ENCODE measurements at places on chromosomes 12 and 14.

- DNase-seq = no peak
Measured at GRCh38 chr12:115946092-115946491, 331.4 kb downstream of the MED13L start.

DNA sequence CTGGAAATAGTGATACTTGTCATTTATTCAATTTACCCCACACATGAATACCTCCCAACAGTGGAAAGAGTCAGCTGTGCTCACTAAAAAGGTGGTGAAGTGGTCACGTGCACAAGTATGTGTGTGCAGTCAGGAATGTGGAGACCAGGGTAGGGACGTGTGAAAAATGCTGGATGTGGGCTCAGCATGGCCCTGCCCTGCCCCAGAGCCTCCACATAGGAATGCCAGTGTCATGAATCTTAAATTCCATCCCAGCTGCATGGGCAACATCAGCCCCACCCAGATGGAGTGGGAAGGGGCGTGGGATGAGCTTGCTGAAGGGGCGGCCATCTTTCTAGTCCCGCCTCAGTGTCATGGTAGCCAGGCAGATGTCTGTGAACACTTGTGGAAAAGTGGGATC, 87.7 kb downstream of the C12orf75 start:
- no peak for DNase-seq

DNA sequence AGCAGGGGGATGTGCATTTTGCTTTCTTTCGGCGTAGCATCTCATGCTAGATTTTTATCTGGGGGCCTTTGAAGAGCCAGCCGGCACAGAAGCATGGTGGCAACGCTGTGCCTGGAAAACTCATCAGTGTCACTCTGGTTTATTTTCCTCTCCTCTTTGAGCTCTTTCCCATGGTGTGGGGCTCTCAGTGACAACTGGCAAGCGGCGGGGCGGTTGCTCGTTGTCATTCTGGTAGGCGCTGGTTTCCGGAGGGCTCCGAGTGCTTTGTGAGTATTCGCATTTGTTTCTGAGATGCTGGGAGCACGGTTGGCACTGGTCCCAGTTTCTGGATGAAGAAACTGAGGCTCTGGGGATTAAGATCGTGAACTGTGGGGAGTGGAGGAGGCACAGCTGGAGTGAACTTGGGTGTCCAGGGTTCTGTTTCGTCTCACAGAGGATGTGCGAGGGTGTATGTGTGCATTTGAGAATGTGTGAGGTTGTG, 23.3 kb downstream of the TPCN1 start:
- DNase-seq = no peak

GRCh38 chr12:2531371-2531770, 263.4 kb upstream of the FKBP4 start:
- DNase-seq = no peak

DNA sequence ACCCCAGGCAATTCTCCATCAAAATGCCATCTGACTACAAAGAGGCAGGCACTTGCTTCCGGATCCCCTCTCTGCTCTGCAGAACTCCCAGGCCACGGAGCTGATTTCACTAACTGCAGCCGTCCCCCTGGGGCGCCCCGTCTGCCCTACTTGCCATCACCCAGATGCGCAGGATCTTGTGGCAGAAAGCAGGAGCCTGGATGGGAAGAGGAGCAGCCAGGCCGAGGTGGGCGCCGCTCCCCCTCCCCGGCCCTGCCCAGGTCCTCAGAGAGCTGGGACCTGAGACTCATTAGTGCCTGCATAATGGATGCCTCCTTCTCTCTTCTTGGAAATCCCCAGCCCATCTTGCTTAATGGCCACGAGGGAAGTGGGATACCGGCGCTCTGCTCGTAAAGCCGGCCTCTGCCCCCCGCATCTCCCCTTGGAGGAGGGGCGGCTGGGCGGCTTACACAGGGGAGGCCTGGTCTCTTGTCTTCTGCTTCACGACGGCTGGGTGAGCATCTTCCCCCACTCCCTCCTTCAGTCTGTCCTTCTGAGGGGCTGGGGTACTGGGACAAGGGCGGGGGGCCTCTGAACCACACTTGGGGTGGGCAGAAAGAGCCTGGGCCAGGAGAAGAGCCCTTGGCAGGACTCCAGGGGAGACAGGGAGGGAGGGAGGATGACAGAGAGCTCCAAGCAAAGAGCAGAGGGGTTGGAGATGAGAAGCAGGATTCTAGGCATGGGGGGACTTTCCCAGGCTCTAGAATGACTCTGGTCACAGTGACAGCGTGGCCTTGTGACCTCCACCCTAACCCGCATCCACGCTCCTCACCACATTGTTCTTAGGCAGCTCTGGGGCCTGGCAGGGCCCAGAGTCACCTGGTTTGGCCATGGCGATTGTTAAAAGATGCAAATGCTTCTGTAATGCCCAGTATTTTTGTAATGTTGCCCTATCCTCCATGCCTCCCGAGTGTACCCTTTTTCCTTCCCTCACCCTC, 19.4 kb upstream of the EML1 start:
- no peak for DNase-seq

DNA sequence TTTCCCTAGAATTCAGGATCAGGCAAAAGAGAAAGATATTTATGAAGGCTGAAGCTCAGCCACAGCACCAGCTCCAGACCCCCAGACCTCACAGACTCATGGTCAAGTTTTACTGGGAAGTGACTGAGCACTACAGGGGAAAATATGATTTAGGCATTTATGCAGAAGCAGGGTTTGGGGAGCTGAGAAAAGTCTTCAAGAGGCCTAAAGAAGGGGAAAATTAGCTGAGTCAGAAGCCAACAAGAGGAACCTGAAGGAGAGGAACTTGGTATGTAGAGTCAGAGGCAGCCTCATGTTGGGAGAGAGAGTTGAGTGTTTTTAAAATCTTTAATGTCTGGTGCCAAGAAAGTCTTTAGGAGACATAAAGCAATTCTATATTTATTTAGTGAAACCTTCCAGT, 63.0 kb downstream of the FOS start:
- no peak for DNase-seq

GRCh38 chr12:19967001-19967400, 401.3 kb upstream of the PDE3A start:
- no peak for DNase-seq

DNA sequence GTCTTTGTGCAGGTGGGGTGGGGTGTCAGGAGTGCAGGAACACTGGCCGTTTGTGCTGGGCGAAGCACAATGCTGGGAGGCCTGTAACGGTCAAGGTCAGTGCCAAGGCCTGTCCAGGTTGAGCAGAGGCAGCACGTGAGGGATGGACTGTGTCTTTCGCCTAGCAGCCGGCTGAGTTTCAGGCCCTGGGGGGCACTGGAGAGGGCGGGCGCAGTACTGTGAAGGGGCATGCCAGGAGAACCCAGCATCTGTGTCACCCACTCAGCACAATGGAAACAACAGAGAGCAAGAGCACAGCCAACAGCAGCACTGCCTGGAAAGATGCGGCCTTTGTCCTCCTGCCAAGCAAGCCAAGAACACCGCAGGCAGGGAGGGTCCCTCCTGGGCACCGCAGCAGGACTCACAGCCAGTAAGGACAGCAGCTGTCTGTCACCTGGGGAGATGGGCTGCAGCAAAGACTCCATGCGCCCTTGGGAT, 25.2 kb downstream of the SLC25A47 start:
- no peak for DNase-seq

GRCh38 chr12:13198241-13198640, 1.7 kb downstream of the EMP1 start:
- no peak for DNase-seq

DNA sequence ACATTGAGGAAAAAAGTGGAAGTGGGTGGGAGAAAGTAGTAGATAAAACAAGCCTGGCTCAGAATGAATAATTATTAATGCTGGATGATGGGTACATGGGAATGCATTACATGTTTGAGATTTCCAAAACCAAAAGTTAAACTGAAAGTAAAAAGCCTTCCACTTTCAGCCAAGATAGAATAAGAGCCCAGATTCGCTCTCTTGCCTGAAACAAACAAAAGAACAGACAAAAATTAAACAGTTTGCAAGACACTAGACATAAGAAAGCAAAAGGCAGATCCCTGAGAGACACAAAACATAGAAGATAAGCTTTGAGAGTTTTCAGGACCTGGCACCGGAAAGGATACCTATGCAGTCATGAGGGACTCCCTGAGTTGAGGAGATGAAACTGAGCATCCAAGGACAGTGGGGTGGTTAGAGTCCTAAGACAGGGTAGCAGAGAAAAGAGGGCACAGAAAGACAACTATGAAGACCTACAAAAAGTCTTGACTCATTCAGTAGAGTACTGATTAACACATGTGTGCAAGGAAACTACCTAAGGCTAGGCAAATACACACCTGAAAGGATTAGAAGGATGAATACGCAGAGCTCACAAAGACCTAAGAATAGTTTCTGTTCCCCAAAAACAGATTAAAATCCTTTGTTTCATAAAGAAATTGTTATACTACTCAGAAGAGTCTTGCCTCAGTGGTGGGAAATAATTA, 54.1 kb downstream of the CEP83 start:
- DNase-seq = no peak

DNA sequence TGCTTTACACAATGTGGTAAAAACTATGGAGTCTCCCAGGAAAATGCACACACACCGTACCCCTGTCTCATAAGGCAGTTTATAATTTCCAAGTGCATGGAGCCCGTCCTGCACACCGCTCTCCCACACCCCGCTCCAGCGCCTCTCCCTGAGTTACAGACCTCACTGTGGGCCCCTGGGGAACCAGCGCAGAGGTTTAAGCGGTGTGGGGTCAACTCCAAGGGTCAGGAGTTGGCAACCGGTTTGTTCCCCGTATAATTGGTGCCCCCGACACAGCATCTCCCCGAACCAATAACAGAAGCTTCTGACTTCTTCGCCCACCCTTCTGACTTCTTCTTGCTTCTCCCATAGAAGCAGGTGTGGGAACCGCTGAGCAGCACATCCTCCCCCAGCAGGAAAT, 58.4 kb upstream of the DDX11 start:
- DNase-seq = no peak

GRCh38 chr12:7009512-7009911, 8.8 kb downstream of the LPCAT3 start:
- no peak for DNase-seq

GRCh38 chr12:122870867-122871664, 24.9 kb downstream of the VPS37B start:
- no peak for DNase-seq

DNA sequence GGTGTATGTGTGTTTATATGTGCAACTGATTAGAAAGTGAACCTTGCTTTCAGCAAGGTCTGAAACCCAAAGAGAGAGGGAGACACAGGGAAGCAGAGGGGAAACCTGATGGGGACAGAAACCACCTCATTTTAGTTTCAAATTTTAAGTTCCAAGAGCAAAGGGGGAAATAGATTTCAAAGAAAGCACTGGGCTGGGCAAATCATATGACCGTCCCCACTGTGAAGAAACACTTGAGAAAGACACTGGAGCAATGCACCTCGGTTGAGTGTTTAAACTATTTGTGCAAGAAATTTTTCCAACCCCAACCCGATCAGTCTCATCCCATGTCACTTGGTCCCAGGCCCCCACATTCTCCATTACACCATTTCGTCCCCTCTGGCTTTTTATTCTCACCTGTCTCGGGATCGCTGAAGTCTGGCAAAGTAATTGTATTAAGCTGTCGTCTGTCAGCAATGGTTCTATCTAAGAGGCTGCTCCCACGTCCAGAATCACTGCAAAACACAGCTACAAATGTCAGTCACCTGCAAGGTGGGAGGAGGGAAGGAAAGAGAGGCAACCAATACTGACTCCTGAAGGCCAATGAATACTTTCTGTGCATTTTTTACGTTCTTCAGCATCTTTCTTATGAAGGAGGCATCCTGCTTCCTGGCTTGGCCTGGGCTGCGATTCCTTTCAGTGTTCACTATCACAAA, 205.7 kb downstream of the TTC7B start:
- no peak for DNase-seq

GRCh38 chr14:55599250-55599879, 19.4 kb downstream of the KTN1 start:
- no peak for DNase-seq

- DNase-seq = no peak
Measured at GRCh38 chr12:65942102-65942501, 117.8 kb downstream of the HMGA2 start.

GRCh38 chr14:101972126-101972866, 7.9 kb downstream of the DYNC1H1 start:
- DNase-seq = no peak

- DNase-seq = no peak
Measured at GRCh38 chr12:46531059-46531785, 158.6 kb upstream of the SLC38A2 start.

GRCh38 chr12:94761559-94761958, 111.2 kb upstream of the TMCC3 start:
- DNase-seq = no peak

- peak; percentile 41 for DNase-seq
Measured at GRCh38 chr12:95083938-95084337, 10.5 kb upstream of the NR2C1 start.

- DNase-seq = no peak
Measured at GRCh38 chr14:100406505-100407131, 83.5 kb downstream of the SLC25A47 start.

GRCh38 chr14:104510216-104510615, 69.3 kb upstream of the C14orf180 start:
- no peak for DNase-seq

DNA sequence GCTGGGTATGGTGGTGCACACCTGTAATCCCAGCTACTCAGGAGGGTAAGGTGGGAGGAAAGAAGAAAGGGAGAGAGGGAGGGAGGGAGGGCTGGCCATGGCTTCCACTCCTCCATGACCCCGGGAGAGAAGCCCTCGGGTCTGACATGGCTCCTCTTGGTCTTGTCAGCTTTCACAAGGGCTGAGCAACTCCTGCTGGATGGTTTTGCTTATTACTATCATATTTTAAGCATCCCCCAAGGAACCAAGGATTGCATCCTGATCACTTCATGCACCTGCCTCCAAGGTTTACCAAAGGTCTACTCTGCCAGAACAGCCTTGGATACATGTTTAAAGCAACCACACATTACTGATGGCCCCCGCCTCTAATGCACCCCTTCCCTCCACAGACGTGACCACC, 28.0 kb upstream of the NCOR2 start:
- no peak for DNase-seq

- peak; percentile 22 for DNase-seq
Measured at GRCh38 chr12:79886917-79887519, 47.9 kb downstream of the PPP1R12A start.

Data from left renal pelvis (tissue), 4 donors.